ENCODE measurements at places on chromosomes 2 and 18.

DNA sequence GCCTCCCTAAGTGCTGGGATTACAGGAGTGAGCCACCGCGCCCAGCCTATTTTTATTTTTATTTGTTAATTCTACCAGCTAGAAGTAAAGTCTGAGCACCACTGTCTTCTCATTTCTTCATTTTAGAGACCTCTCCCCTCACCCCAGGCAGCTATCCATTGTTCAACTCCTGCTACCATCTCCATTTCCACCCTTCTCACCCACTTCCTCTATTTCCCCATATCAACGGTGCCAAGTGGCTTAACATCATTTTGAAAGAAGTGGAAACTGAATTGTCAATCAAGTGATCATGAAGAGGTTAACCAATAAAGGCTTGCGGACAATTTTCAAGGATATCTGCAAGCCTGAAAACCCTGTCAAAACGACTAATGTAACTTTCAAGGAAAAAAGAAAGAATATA is 323.1 kb downstream of the NBAS start:
- DNase-seq = peak; percentile 78

DNA sequence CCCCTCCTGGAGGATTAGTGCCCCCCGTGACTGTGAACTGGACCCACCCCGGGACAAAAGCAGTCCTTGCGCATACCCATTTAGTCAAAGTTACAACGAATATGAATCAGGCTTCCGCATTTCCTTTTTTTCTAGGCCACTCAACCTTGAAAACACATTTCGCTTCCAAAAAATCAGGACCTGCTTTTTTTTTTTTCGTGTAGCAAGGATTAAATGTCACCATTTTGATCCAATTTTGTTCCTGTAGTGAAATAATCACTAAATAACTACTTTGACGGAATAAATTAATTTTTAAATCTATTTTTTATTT is 464 bp upstream of the FTCDNL1 start:
- DNase-seq = no peak

DNA sequence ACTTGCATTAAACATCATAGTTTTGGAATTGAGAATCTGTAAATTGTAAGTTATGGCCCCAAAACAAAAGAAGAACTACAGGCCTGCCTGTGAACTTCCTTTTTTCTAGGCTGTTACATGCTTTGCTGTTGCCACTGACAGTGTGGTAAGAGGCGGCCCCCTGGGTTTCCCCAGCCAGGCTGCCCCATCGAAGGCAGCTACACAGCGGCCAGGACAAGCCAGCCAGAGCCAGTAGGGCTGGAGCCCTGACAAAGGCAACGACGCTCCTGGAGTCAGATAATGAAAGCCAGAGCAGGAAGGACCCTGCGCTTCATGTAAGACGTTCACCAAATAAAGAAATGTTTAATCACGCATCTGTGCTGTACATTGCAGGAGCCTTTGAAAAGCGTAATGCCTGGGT is 55.0 kb downstream of the ANKRD44 start:
- DNase-seq = peak; percentile 95

GRCh38 chr2:153047220-153047619 is 328.8 kb downstream of the ARL6IP6 start:
- DNase-seq = no peak

DNA sequence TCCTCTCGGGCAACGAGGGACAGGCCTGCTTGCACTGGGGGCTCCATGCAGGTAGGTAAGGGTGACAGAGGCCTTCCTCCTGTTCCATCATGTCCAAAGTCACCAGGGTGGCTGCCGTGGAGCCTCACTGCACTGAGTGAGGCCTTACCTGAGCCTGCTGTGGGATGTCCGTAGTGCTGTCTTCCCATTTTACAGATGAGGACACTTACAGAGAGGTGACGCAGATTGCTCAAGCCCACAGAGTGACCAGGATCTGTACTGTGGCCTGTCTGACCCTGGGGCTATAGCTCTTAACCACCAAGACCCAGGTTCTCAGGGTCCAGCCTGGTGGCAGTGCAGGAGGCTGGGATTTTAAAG is 5.4 kb downstream of the ATOH8 start:
- no peak for DNase-seq

DNA sequence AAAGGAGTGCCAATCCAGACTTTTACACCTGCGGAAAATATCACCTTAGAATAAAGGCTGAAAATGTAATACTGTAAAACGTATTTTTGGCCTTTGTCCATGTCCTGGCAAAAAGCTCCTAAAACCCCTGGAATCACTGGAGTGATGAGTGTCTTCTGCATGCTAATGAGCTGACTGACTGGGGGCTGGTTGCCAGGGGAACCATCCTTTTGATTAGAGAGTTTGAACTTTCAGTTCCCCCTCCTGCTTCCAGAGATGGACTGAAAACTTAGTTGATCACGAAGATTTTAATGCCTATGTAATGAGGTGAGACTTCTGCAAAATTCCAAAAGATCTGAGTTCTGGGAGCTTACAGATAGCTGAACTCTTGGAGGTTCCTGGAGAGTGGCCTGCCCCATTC is 20.5 kb downstream of the PUM2 start:
- peak; percentile 62 for DNase-seq

- DNase-seq = no peak
Measured at GRCh38 chr2:27736031-27736889, 35.3 kb upstream of the MRPL33 start.

GRCh38 chr2:1687254-1687653 is 57.1 kb downstream of the PXDN start:
- no peak for DNase-seq

- DNase-seq = peak; percentile 82
Measured at GRCh38 chr2:148725564-148725963, 81.0 kb downstream of the EPC2 start.

- no peak for DNase-seq
Measured at GRCh38 chr18:74172697-74173433, 24.5 kb downstream of the TIMM21 start.

DNA sequence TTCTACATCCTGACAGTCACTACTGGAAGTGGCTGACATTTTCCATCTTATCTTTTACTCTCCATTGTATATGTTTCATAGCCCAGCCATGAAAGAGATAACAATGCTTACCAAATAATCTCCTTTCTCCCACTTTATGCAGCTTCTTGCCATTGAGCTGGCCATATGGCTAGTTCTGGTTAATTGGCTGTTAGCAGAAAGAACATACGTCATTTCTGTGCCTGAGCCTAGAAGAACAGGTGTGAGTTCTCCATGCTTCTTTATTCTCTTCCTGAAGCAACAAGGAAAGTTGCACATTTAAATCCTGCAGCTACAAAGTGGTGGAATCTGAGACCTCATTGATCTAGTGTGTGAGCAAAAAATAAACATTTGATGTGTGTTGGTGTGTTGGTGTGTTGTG is 82.0 kb upstream of the FSHR start:
- DNase-seq = no peak

DNA sequence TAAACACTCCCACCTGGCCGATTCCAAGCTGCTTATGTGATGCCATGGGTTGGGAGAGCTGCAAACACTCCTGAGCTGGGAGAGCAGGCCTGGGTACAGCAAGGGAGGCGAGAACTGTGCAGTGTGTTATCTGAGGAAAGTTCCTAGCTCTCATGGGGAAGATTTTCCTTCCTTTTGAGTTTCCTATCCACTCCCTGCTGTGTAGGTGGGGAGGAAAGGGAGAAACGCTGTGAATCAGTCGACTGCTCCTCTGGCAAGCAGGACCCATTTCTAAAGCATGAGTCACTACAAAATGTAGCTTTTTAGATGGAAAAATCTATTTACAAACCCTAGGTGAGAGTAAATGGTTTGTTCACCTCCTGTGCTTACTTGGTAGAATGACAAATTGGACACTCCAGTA is 80.4 kb downstream of the SH3RF3 start:
- no peak for DNase-seq

DNA sequence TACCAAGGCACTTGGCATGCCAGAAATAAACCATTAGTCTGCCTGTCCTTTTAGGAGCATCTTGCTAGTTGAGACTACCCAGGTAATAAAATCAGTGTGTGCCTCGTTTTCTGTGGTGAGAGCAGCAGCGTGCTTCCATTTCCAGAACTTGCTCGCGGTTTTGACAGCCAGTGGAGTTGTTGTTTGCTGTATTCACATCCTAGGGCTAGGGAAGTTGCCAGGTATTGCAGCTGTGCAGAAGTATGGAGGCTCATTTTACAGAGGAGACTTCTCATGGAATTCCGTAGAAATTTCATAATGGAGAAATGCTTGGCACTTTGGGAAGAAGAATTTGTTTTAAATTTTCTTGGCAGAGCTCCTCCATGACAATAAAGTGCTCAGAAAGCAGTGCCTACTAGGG is 1355.1 kb upstream of the ZEB2 start:
- no peak for DNase-seq

- DNase-seq = no peak
Measured at GRCh38 chr2:231200805-231201474, 2.5 kb downstream of the ARMC9 start.

DNA sequence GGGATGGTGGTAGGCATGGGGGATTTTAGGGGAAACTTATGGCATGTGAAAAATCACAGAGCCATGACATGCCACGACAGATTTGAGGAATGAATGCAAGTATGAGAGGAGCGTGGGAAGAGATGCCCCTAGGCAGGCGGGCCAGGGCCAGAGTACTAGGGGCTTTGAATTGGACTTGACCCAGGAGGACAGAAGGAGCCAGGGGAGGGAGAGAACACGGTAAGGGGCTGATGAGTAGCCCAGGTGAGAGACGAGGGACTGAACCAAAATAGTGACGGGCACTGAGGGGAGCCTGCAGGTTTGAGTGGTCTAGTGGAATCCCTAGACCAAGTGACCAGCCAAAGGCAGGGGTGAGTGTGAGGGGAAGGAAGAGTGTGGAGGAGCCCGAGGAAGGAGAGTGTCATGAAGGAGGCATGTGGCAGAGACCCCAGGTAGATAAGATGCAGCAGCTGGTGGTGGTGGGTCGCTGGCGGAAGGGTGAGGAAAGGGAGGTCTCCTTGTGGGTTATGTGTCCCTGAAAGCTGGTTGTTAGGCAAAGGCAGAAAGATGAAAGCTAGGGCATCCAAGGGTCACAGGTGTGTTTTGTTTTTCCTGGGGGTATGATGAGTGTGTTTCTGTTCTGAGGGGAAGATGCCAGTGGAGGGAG is 48.7 kb downstream of the ZBTB7C start:
- no peak for DNase-seq

DNA sequence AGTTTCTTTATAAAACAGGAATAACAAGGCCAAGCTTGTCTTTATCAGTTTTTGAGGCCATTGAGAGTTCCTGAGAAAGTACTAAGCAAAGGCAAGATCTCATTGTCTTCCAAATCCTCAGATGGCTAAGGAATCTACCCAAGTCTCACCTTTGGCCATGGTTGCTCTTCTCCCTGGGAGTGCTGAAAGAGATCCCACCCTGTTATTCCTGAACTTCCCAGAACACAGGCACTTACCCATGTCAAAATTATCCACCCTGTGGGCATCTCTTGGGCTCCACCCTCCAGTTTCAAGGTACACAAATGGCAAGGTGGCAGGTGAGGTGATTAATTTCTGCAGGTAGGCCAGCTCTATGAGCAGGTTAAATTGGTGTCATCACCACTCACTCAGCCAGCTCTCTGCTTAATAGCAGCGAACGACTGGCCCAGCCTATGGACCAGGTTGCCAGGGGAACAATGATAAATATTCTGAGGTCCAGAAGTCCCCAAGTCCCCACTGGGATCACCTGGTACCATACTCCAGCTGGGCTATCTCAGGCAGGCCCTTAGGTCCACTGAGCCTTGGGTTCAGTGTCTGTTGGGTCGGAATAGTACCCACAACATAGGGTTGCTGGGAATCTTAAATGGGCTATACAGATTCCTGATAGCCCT is 2.3 kb upstream of the SPRED2 start:
- no peak for DNase-seq

GRCh38 chr2:660586-661359 is 16.4 kb downstream of the TMEM18 start:
- no peak for DNase-seq

- no peak for DNase-seq
Measured at GRCh38 chr18:32734442-32734841, 38.4 kb downstream of the KLHL14 start.

GRCh38 chr18:68797871-68798270 is at the start of gene CCDC102B:
CCDC102B (plus strand) TSS chr18:68798080; CDS start chr18:68836764, 38,684 bp downstream.
- no peak for DNase-seq

DNA sequence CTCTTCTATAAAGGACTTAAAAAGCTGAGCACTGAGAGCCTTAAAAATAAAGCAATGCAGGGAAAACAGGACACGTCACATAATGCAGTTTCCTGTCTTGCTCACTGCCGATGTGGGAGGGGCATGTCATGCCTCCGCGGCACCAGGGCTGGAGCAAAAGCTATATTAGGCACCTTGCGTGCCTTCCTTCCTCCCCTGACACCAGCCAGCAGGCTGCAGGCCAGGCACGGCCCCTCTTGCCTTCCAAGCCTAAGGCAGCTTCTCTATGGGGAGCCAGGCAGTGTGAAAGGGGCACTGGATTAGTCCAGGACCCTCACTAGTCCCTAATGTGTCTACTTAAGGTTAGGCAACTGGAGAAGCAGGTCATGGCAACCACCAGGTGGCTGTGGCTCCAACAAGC is 26.3 kb downstream of the MRPL35 start:
- DNase-seq = peak; percentile 86

- DNase-seq = peak; percentile 94
Measured at GRCh38 chr2:60116161-60116875, 437.1 kb downstream of the BCL11A start.

- DNase-seq = no peak
Measured at GRCh38 chr18:27772081-27772480, 404.8 kb downstream of the CDH2 start.

- no peak for DNase-seq
Measured at GRCh38 chr2:5329763-5330162, 362.4 kb upstream of the SOX11 start.

- DNase-seq = no peak
Measured at GRCh38 chr2:88885275-88885674, 193.8 kb downstream of the RPIA start.

- no peak for DNase-seq
Measured at GRCh38 chr2:12929758-12930157, 213.0 kb downstream of the TRIB2 start.

GRCh38 chr2:153557211-153557610 is 78.6 kb upstream of the RPRM start:
- DNase-seq = no peak

DNA sequence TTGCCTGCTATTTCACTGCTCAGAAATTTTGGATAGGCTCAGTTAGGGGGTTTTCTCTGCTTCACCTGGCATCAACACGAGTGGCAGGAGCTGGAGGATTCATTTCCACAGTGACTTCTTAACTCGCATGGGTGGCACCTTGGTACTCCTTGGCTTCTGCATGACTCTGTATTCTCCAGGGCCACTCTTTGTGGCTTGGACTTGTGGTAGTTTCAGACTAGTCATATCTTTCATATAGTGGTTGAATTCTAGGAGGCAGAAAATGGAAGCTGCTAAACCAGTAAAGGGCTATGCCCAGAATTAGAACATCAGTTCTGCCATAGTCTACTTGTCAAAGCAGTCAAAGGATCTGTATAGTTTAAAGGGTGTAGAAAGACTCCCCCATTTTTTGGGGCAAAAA is 6.8 kb downstream of the MAIP1 start:
- DNase-seq = no peak

- peak; percentile 76 for DNase-seq
Measured at GRCh38 chr2:11947956-11948355, 201.5 kb downstream of the LPIN1 start.

GRCh38 chr2:69993048-69993565 is 31.7 kb upstream of the ASPRV1 start:
- no peak for DNase-seq

- no peak for DNase-seq
Measured at GRCh38 chr2:215020283-215020682, 118.1 kb downstream of the ABCA12 start.

GRCh38 chr2:196971574-196972279 is 45.2 kb upstream of the PGAP1 start:
- no peak for DNase-seq

- no peak for DNase-seq
Measured at GRCh38 chr2:237663517-237664110, 36.2 kb downstream of the LRRFIP1 start.

GRCh38 chr2:68909793-68910674 is 38.8 kb upstream of the BMP10 start:
- peak; percentile 60 for DNase-seq
